Stimulated activated CD4-positive, alpha-beta T cell treated with anti-CD3 and anti-CD28 coated beads, TNF-alpha, amount 100 ng/mL, for 24 hours (primary cell): ENCODE measurements at places on chromosomes 7 and 10.

DNA sequence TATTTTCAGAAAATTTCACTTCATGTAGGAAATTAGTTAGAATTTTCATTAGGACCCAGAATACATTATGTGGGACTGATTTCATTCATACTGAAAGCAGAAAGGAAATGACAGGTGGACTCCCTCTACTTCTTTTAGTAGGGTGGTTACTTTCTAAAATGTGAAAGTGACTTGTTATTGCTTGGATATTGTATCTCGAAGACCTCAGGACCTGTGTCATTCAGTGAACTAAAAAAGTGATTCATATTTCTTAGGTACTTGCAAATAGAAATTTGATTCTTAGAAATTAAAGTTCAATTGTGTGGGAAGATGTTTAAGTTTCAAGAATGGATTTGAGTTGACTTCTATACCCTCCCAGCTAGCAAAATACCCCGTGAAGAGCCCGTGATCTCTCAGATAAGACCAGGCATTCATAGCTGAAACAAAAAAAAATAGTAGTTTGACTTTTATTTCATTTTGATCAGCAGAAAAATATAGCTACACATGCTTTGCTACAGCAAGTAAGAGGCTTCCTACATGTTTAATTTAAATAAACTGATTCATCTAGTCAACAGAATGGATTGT lies 1037.1 kb downstream of the GATA3 start:
- peak; percentile 22 for DNase-seq

DNA sequence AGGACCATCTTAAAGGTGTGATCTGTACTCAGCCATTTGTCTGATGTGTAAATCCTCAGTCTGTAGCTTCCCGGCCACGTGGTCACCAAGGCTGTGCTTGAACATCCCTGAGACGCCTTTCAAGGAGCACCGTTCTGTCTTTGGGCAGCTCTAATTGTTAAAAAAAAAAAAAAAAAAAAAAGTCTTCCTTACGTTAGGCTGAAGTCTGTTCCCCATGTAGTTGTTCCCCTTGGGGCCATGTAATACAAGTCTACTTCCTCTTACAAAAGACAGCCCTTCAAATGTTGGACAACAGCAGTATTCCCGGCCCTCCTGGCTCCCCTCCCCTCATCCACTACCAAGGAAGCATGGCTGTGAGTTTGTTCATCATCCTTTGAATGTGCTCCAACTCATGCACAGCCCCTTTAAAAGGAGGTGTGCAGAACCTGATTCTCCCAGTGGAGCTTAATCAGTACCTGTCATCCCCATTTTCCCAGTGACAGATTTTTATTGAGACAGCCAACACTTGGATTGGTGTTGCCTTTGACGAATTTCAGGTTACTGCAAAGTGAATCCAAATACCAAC lies 392.2 kb upstream of the GALNT17 start:
- DNase-seq: no peak

GRCh38 chr10:28355376-28355775 lies 52.5 kb upstream of the MPP7 start:
- no peak for DNase-seq

GRCh38 chr10:108560488-108560887 lies 1362.8 kb downstream of the XPNPEP1 start:
- no peak for DNase-seq

DNA sequence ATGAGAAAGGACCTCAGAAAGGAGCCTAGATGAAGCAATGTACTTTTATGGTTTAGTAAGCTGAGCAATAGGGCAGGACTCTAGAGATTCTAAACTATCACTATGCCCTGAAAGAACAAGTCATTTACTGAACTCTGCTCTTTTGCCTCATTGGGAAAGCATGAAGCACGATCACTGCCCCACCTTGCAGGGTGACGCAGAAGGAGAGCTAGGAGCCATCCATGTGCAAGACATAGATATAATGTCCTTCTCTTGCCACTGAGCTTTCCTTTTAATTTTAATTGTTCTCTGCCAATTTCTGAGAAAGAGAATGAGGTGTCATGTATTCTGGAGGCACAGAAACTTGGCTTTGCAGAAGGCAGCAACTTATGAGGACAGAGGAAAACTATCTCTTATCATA lies 108.3 kb downstream of the SORCS1 start:
- DNase-seq: no peak

- no peak for DNase-seq
Measured at GRCh38 chr10:65559369-65559768, 1366.5 kb upstream of the LRRTM3 start.

GRCh38 chr10:75718991-75719390 lies 287.6 kb downstream of the LRMDA start:
- DNase-seq: no peak

GRCh38 chr7:50662041-50662694 lies 97.0 kb upstream of the DDC start:
- DNase-seq: no peak

DNA sequence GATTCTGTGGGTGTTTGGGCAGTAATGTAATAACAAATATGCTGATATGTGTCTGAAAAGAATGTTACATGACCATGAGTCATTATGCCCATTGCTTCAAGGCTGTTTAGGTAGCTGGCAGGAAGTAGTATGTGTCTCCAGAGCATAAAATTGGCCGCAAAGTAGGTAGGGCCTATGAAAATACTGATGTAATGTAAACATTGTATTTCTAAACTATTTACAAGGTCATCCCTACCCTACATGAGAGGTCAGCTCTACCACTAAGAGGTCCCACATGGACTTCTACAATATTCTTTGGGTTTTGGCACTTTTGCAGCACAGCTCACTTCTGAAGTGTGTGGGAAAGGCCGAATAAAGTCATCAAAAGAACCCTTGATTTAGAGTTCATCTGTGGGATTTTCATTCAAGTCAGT lies 301.9 kb downstream of the AHR start:
- no peak for DNase-seq

- no peak for DNase-seq
Measured at GRCh38 chr10:123552760-123553554, 113.2 kb upstream of the GPR26 start.

DNA sequence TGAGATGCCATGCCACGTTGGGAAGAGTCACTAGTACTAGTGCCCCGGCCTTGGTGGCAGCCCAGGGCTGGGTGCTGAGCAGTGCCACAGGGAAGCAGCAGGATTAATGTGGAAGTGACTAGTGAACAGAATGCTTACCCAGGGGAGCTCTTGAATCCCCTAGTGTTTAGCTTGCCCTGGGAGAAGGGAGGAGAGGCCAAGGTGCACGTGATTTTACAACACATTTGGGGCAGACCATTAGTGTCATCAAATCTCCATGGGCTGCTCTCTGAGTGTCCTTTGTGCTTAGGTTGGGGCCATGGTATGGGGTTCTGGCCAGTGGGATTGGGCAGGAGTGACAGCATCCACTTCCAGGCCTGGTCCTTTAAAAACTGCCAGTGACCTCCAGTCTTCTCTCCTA lies 37.5 kb downstream of the ARHGAP22 start:
- no peak for DNase-seq

- no peak for DNase-seq
Measured at GRCh38 chr7:55209366-55209765, 155.8 kb upstream of the LANCL2 start.

- no peak for DNase-seq
Measured at GRCh38 chr7:113370910-113371309, 252.6 kb upstream of the SMIM30 start.

- DNase-seq: peak; percentile 80
Measured at GRCh38 chr10:87093632-87094372, 841 bp downstream of the GLUD1 start.

DNA sequence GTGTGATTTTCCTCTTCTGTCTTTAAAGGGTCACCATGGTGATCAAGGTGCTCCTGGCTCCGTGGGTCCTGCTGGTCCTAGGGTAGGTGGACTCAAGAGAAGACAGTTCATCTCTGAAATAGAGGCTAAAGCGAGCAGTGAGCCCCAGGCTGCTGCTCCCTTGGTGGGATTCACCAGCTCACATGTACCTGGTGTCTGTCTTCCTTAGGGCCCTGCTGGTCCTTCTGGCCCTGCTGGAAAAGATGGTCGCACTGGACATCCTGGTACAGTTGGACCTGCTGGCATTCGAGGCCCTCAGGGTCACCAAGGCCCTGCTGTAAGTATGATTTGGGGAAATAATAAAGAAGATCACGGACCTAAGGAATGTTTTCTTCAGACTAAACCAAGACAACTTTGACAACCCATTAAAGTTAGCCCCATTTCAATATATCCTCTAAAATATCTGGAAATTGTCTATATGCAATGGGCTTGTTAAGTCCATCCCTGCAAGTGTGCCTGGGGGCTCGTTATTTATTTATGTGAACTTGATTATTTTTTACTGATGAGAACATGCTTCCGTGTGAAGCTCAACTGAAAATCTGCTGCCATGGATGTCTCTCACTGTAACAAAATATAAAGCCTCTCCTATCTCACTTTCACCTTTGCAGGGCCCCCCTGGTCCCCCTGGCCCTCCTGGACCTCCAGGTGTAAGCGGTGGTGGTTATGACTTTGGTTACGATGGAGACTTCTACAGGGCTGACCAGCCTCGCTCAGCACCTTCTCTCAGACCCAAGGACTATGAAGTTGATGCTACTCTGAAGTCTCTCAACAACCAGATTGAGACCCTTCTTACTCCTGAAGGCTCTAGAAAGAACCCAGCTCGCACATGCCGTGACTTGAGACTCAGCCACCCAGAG lies 32.5 kb downstream of the COL1A2 start:
- DNase-seq: no peak
